ENCODE measurements at places on chromosomes 4 and X.

- DNase-seq, result no peak
Observed at GRCh38 chr4:87409420-87409939, 12.9 kb upstream of the NUDT9 start.

GRCh38 chrX:102930990-102931756 is 5.9 kb upstream of the RAB40AL start:
- no peak for DNase-seq

GRCh38 chr4:65999518-65999871 is 329.2 kb upstream of the EPHA5 start:
- no peak for DNase-seq

DNA sequence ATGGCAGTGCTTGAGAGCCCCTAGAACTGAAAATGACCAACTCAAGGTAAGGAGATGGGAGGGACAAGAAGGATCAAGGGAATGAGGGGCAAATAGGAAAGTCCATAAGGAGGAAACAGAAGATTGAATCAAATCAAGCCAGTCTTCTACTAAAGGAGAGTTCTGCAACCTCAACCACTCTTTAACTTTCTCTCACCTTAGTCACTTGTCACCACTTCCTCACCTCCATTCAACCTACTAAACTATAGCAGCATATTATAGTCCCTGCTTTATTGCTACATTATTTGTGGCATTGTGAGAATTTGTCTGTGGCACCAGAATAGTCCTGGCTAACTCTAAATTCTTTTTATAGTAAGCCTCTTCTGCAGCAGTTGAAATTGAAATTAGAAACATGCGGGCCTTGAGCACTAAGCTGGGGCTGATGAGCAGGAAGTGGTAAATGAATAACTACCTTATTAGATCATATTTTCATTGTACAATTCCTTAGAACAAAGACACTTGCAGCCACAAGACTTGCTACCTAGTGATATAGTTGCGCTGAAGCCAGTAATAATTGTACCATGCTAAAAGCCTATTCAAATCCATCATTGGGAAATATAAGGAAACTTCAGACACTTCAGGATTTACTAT is 336.9 kb downstream of the ZNF674 start:
- no peak for DNase-seq
